Thymus (tissue), 14 donors: ENCODE measurements at places on chromosomes 5 and 9.

- H3K27ac ChIP-seq: no peak overlapping the region
- no peaks in the 10 kb centered on the region for H3K36me3 ChIP-seq
- DNase-seq: no peak
- no peak overlapping the region for H3K4me3 ChIP-seq
Measured at GRCh38 chr5:178074266-178074952, 38.9 kb upstream of the N4BP3 start.

- DNase-seq: no peak
- H3K4me1 ChIP-seq: no peaks in the 10 kb centered on the region
- no peaks in the 10 kb centered on the region for H3K36me3 ChIP-seq
- H3K27ac ChIP-seq: no peak overlapping the region
Measured at GRCh38 chr5:136185974-136186665, 6.8 kb downstream of the SMIM32 start.

DNA sequence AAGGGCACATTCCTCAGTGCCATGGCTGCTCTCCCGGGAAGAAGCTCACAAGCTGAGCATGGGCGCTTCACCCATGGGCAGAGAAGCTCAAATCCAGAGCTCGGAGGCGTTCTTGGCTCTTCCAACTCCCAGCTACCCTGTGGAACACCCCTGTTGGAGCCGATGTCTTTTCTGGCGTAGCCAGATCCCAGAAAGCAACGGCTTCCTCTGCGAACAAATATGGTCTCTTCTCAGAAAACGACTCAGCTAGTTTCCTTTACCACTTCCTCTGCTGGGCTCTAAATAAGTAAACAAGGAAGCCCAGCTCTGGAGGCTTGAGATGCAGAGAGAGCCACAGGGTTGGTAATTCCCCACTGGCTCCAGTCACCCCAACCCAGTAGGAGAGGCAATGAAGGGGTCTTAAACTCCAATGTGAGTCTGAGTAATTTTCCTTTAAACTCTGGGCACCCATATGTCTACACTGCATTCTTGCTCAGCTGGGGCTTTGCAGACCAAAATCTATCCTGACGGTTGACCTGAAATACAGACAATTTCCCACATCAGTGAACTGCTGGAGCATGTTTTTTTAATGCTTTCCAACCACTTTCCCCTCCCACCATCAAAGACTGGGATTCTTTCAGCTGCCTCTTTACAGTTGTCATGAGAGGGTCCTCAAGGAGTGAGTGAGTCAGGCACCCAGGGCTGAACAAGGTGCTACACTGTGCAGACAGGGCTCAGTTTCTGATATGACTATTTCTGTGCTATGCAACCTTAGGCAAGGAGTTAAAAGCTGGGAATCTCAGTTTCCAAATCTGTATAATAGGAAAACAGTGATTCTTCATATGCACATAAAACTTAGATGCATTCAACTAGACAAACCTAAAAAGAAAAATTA lies at the start of gene LCP2:
TSS of gene LCP2 (minus strand) at position 189 of the 874 bp plus-strand sequence. CDS start at position 23, 166 bp downstream.
- DNase-seq: no peak
- peak within 1 kb of the TSS; percentile 80 for H3K4me3 ChIP-seq

GRCh38 chr5:98768160-98768959 lies 5.1 kb upstream of the RGMB start:
- H3K27me3 ChIP-seq: peaks cover 58% of the 10 kb centered on the region
- no peak overlapping the region for H3K27ac ChIP-seq
- H3K36me3 ChIP-seq: no peaks in the 10 kb centered on the region
- H3K4me3 ChIP-seq: peak overlapping the region; percentile 14
- peaks cover 43% of the 10 kb centered on the region for H3K4me1 ChIP-seq
- no peak for DNase-seq

- H3K36me3 ChIP-seq: peaks cover 57% of the 10 kb centered on the region
- DNase-seq: no peak
- no peaks in the 10 kb centered on the region for H3K27me3 ChIP-seq
- no peak overlapping the region for H3K27ac ChIP-seq
Measured at GRCh38 chr5:169814045-169814444, 166.2 kb downstream of the INSYN2B start.

DNA sequence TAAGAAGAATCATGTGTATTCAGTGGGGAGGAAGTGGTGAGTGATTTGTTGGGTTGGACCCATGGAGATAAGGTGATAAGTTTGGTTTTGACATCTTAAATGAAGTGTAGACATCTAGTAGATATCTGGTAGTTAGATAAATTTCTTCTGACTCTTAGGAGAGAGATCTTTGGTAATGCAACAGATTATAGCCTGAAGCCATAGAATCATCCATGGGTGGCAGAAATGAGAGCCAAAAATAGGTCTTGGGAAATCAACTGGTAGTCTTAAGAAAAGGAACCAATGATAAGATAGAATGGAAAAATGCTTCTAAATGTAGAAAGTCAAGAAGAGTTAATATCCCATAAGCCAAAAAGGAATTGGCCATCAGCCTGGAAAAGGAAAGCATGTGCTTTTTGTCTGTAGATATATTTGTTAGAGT lies 532.7 kb upstream of the GRAMD2B start:
- H3K27me3 ChIP-seq: no peaks in the 10 kb centered on the region
- H3K4me3 ChIP-seq: no peak overlapping the region
- DNase-seq: no peak
- H3K4me1 ChIP-seq: no peaks in the 10 kb centered on the region

- no peaks in the 10 kb centered on the region for H3K4me1 ChIP-seq
- DNase-seq: no peak
- H3K36me3 ChIP-seq: no peaks in the 10 kb centered on the region
- no peaks in the 10 kb centered on the region for H3K27me3 ChIP-seq
Measured at GRCh38 chr5:15020736-15021135, 149.2 kb upstream of the ANKH start.

- no peak for DNase-seq
- no peak overlapping the region for H3K27ac ChIP-seq
- H3K4me3 ChIP-seq: no peak overlapping the region
- no peaks in the 10 kb centered on the region for H3K4me1 ChIP-seq
- H3K36me3 ChIP-seq: no peaks in the 10 kb centered on the region
- H3K27me3 ChIP-seq: no peaks in the 10 kb centered on the region
Measured at GRCh38 chr5:92552206-92553160, 1028.5 kb downstream of the NR2F1-AS1 start.

DNA sequence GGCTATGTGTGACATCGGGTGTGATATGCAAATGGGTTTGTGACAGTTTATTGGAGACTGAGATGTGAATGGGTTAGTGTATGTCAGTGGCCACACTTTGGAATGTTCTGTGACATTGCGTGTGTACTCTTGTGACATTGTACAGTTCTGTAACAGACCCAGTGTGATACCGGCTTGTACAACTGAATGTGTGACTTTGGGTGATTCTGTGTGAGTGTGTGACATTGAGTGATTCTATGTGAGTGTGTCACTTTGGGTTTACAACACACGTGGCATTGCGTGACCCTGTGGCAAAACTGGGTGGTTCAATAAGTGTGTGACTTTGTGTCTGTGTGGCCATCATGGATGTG lies 38.2 kb downstream of the CXXC5 start:
- H3K4me1 ChIP-seq: peaks cover 71% of the 10 kb centered on the region
- H3K4me3 ChIP-seq: no peak overlapping the region
- H3K36me3 ChIP-seq: peaks cover 28% of the 10 kb centered on the region
- no peaks in the 10 kb centered on the region for H3K27me3 ChIP-seq
- peak overlapping the region; percentile 74 for H3K27ac ChIP-seq
- DNase-seq: no peak

DNA sequence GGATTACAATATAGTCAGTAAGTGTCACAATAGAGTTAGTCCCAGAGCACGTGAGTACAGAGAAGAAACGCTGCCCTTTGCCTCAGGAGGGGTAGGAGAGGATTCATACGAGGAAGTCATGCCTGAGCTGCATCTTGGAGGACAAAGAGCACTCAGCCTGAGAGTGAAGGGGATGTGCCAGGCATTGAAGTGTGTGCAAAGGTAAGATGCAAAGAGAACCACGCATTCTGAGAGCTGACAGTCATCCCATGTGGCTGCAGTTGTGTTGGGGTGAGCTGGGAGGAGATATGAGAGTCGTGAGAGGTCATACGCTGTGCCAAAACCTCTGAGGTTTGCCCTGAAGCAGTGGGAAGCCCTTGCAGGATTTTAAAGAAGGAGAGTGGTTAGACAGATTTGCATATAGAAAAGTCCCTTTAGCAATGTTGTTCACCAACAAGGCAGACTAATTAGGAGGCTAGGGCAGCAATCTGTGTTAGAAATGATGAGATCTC lies 97.5 kb downstream of the PIP5K1B start:
- H3K36me3 ChIP-seq: no peaks in the 10 kb centered on the region
- no peak for DNase-seq
- no peak overlapping the region for H3K27ac ChIP-seq
- H3K4me3 ChIP-seq: no peak overlapping the region
- H3K4me1 ChIP-seq: no peaks in the 10 kb centered on the region
- H3K27me3 ChIP-seq: no peaks in the 10 kb centered on the region

DNA sequence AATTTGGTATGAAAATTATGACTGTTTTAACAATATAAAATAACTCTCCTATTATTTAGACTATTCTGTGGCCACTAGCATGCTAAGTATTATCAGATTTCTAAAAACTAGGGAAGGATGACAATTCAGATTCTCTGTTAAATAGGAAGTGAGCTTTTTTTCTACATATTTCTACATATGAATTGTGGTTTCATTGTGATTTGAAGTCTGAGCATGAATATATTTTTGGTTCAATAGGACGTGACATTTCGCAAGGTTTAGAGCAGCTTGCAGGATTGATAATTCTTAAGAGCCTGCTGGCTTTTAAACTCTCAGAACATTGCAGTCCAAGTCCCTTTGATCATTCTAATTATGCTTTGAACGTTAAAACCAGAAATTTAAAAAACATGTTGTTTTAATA lies 82.9 kb downstream of the ADGRV1 start:
- DNase-seq: no peak
- no peaks in the 10 kb centered on the region for H3K27me3 ChIP-seq
- H3K27ac ChIP-seq: no peak overlapping the region
- no peaks in the 10 kb centered on the region for H3K36me3 ChIP-seq
- H3K4me3 ChIP-seq: no peak overlapping the region

DNA sequence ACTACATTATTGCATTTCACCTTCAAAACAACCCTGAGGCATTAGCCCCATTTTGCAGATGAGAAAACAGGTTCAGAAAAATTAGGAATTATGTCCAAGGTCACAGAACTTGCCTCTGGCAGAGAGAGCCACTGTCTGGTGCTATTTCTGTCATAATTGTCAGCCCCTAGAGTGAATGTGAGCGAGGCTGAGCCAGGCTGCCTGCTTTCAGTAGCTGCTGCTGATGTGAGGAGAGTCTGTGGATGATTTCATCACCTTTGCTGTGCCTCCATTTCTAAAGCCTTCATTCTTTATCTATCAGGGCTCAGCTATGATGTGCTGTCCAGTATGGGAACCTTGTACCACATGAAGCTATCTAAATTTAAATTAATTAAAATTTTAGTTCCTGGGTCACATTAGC lies 71.4 kb downstream of the INSYN2B start:
- no peak overlapping the region for H3K4me3 ChIP-seq
- no peak for DNase-seq
- no peaks in the 10 kb centered on the region for H3K4me1 ChIP-seq
- H3K36me3 ChIP-seq: no peaks in the 10 kb centered on the region
- H3K27ac ChIP-seq: no peak overlapping the region
- H3K27me3 ChIP-seq: no peaks in the 10 kb centered on the region

DNA sequence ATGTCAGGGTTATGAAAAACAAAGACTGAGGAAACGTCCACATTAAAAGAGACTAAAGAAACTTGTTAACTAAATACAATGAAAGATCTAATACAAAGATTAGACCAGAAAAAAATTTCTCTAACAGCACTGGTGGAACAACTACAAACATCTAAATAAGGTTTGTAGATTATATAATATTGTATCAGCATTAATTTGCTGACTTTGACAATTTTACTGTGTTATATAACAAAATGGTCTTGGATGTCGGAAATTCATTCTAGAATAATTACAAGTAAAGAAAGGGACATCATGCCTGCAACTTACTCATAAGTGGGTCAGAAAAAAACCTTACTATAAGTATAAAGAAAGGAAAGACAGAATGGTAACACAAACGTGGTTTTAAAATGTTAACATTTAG lies 50.1 kb downstream of the PJA2 start:
- no peak for DNase-seq
- H3K4me3 ChIP-seq: no peak overlapping the region
- no peak overlapping the region for H3K27ac ChIP-seq
- peaks cover 47% of the 10 kb centered on the region for H3K36me3 ChIP-seq

DNA sequence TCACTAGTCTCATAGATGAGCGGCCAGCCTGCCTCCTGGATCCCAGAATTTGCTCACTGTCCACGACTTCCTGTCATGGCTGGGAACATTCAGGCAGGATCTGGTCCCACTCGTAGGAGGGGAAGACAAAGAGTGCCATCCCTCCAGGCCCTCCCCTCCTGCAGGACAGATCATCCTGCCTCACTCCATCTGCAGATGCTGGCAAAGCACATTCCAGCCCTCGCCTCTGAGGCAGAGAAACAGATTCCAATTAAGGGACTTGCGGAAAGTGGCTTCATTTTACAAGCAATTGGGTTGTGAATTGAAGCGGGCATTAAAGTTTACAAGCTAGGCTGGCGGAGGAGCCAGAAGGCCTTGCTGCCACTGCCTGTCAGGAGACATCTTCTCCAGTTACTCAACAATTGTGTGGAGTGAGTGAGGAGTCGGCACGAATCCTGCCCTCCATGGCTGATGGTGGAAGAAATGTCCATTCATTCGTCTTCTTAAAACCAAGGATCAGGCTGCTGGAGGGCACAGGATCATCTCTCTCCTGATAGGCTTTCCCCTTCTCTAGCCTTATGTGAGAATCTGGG lies 41.8 kb upstream of the KCNMB1 start:
- H3K27me3 ChIP-seq: no peaks in the 10 kb centered on the region
- no peak for DNase-seq
- H3K27ac ChIP-seq: no peak overlapping the region
- H3K36me3 ChIP-seq: no peaks in the 10 kb centered on the region
- no peak overlapping the region for H3K4me3 ChIP-seq
- H3K4me1 ChIP-seq: peaks cover 18% of the 10 kb centered on the region

DNA sequence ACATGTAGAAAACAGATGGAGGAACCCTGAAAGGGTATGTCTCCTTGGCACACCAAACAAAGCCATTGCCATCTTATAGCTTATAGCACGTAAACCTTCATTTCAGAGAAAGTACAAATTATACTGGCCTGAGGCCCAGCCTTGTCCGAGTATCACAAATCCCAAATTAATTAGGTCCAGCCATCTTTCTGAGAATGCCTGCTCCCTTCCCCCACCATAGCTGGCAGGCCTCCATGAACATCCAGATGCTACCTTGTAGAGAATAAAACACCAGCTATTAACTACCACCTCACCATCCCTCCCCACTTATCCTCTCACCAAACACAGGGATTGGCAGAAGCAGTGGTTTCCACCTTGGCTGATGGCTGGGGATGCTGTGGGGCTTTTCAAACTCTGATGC lies 224.0 kb downstream of the SPOCK1 start:
- H3K4me1 ChIP-seq: no peaks in the 10 kb centered on the region
- H3K4me3 ChIP-seq: no peak overlapping the region
- no peak for DNase-seq
- H3K27me3 ChIP-seq: no peaks in the 10 kb centered on the region
- no peak overlapping the region for H3K27ac ChIP-seq

- peak overlapping the region; percentile 99 for H3K27ac ChIP-seq
- H3K4me1 ChIP-seq: peaks cover 17% of the 10 kb centered on the region
- peak overlapping the region; percentile 83 for H3K4me3 ChIP-seq
- peaks cover 15% of the 10 kb centered on the region for H3K36me3 ChIP-seq
- no peak for DNase-seq
- H3K27me3 ChIP-seq: no peaks in the 10 kb centered on the region
Measured at GRCh38 chr9:113409481-113409880, 994 bp downstream of the POLE3 start.

GRCh38 chr5:74576941-74577456 lies 63.5 kb downstream of the ENC1 start:
- peaks cover 36% of the 10 kb centered on the region for H3K4me1 ChIP-seq
- H3K36me3 ChIP-seq: no peaks in the 10 kb centered on the region
- peak; percentile 44 for DNase-seq
- peak overlapping the region; percentile 86 for H3K27ac ChIP-seq
- no peaks in the 10 kb centered on the region for H3K27me3 ChIP-seq
- H3K4me3 ChIP-seq: no peak overlapping the region
